Activated CD4-positive, alpha-beta T cell treated with anti-CD3 and anti-CD28 coated beads, Interleukin-2, amount 50 U/mL, for 48 hours (primary cell): ENCODE measurements at places on chromosomes 1 and 21.

DNA sequence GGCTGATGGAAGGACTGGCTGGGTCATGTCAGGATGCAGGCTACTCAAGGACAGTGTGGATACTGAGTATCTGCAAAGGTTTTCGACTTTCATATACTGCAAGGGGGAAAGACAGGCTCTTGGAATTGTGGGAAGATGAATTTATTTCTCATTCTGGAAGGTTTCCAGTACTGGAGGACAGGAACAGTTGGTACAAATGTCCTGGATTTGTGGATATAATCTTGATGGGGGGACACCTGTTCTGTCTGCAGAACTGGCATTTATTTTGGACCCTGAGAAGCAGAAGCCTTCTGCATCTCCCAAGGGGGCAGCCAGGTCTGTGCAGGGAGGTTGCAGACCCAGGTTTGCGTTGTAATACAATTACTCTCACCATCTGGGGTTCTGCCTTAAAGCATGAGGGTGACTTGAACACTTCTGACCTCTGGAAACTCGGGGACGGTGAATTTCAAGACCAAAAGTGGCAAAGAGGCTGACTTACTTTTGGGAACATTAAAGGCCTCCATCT, 65.8 kb downstream of the NOS1AP start:
- no peak for DNase-seq

GRCh38 chr1:61403679-61404596, 321.0 kb downstream of the TM2D1 start:
- no peak for DNase-seq

- DNase-seq: no peak
These were observed 61.5 kb upstream of the RGS2 start for GRCh38 chr1:192747301-192747700.

- no peak for DNase-seq
These were observed 46.0 kb upstream of the OLIG2 start for GRCh38 chr21:32979598-32980268.

DNA sequence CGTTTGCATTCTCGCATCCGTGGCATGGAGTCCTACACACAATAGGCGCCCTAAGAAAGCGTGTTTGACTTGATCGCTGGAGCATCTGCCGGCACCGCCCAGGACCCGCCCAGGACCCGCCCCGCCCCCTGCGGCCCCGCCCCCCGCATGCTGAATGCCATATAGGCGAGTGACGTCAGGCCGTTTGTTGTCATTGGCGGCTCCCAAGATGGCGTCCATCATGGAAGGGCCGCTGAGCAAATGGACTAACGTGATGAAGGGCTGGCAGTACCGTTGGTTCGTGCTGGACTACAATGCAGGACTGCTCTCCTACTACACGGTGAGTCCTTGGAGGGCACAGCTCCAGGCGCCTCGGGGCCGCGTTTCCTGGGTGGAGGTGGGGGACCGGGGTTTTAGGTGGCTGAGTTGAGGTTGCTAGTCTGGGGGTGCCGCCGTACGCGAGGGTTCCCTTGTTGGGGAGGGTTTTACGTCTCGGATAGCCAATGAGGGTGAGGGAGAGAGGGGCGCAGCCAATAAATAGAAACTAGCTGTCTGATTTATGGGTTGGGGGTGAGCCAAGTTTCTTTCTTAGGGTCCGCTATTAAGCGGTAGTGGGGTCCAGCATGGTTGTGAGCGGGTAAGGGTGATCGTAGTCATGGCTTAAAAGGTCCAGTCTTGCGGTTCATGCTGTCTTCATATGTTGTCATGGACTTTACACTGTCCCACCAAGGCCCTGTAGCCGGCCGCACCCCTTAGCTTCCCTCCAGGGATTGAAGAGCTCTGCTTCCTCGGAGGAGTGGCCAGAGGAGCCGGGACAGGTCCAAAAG, at the start of gene OSBPL9:
Gene OSBPL9 (plus strand): TSS at position 190 of the 806 bp plus-strand sequence. CDS start 19 bp downstream, at position 209.
- peak; percentile 86 for DNase-seq

GRCh38 chr1:63618011-63618410, 24.8 kb downstream of the PGM1 start:
- no peak for DNase-seq

- DNase-seq: peak; percentile 41
These were observed 52.6 kb downstream of the RUNX1 start for GRCh38 chr21:34996304-34997101.

GRCh38 chr1:88284066-88284465, 400.0 kb upstream of the PKN2 start:
- DNase-seq: no peak

- DNase-seq: no peak
These were observed 49.8 kb downstream of the KANK4 start for GRCh38 chr1:62269439-62269838.
